ENCODE measurements at places on chromosomes 3 and 15. TPM values are rescaled to one million over a fixed set of nuclear protein-coding genes. Genes with fewer than 3 reads are reported as not detected.

DNA sequence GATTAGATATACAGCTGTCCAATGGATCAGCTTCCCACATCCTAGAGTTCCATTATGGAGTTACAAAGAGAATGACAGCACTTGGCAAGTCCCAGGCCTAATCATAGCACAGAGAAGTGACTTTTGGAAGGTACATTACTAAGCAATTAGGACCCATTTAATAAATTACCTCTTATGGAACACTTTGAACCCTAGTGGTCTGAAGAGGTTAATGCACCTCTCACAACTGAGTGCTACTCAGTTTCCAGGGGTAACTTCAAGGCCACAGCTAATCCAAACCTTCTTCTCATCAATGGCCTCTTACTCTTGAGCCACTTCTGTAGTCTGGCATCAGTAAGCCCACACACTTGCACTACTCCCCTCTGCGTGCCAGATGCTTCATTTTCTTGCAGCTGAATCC lies 34.9 kb upstream of the MEIS2 start:
- no peaks in the 10 kb centered on the region for H3K36me3 ChIP-seq
- no peaks in the 10 kb centered on the region for H3K4me1 ChIP-seq
- H3K27me3 ChIP-seq = peaks cover 5% of the 10 kb centered on the region
- no peak for DNase-seq
- H3K4me3 ChIP-seq = no peak overlapping the region
- H3K27ac ChIP-seq = no peak overlapping the region

DNA sequence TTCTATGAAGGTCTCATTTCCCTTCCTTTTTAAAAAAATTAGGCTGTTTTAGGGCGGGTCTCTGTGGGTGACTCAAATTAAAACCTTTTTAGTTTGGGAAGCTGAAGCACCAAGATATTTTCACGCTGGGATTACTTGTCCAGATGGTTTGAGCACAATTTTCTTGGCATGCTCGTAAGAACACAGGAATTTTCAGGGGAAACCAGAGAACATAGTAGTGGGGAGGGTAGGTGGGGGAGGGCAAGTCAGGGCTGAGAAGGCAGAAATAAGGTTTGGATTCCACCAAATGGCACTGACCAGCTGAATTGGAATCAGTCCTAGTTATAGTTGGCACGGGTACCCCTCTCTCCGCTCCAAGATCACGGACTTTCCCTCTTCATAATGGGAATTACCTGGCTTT lies 97.3 kb upstream of the LRIG1 start:
- DNase-seq = no peak
- no peaks in the 10 kb centered on the region for H3K36me3 ChIP-seq
- H3K27me3 ChIP-seq = peaks cover 7% of the 10 kb centered on the region
- peaks cover 5% of the 10 kb centered on the region for H3K4me1 ChIP-seq
- no peak overlapping the region for H3K27ac ChIP-seq

- no peak for DNase-seq
- H3K4me3 ChIP-seq = no peak overlapping the region
Measured at GRCh38 chr15:58589047-58589446, 157.3 kb downstream of the LIPC start.

- H3K36me3 ChIP-seq = no peaks in the 10 kb centered on the region
- no peak overlapping the region for H3K27ac ChIP-seq
- DNase-seq = no peak
- H3K4me1 ChIP-seq = no peaks in the 10 kb centered on the region
Measured at GRCh38 chr15:69908590-69909420, 188.9 kb downstream of the TLE3 start.

DNA sequence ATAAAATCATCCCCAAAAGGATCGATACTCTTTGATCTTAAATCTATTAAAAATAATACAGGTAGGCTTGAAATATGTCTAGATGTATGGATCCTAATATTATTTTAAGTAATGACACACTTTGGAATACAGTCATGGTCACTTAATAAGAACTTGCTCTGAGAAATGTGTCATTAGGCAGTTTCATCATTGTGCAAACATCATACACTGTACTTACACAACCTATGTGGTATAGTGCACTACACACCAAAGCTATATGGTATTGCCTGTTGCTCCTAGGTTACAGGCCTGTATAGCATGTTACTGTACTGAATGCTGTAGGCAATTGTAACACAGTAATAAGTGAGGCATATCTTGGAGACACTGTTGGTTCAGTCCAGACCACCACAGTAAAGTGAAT lies 307.1 kb downstream of the RAP2B start:
- H3K27ac ChIP-seq = no peak overlapping the region
- no peak for DNase-seq
- no peaks in the 10 kb centered on the region for H3K36me3 ChIP-seq
- H3K27me3 ChIP-seq = no peaks in the 10 kb centered on the region
- H3K4me1 ChIP-seq = no peaks in the 10 kb centered on the region

DNA sequence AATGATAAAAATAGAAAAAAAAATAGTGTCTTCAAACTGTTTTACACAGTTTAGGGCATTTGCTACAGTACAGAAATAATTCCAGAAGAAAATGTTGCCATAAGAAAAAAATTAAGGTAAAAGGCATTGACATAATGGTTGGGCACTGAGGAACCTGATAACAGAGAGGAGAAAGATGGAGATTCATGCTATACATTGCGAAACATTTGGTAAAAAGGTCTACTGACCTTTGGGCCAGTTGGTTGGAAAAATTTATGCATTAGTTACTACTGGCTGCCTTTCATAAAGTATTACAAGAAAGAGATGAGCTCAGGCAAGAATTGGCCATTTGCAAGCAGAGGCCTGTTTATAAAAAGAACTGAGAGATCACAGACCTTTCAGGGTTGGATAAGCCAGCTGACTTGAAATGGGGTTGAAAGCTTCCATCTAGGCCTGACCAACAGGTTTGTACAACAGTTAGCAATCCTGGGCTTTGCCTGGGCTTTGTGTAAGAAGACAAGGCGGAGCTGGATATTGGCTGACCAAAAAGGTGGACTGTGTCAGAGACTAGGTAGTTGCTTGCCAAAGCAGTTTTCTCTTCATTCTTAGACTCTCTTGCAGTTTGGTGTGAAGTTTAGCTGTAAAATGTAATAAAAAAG lies 166.6 kb upstream of the MCTP2 start:
- H3K27ac ChIP-seq = no peak overlapping the region
- no peaks in the 10 kb centered on the region for H3K36me3 ChIP-seq
- H3K27me3 ChIP-seq = no peaks in the 10 kb centered on the region
- no peaks in the 10 kb centered on the region for H3K4me1 ChIP-seq
- DNase-seq = no peak

DNA sequence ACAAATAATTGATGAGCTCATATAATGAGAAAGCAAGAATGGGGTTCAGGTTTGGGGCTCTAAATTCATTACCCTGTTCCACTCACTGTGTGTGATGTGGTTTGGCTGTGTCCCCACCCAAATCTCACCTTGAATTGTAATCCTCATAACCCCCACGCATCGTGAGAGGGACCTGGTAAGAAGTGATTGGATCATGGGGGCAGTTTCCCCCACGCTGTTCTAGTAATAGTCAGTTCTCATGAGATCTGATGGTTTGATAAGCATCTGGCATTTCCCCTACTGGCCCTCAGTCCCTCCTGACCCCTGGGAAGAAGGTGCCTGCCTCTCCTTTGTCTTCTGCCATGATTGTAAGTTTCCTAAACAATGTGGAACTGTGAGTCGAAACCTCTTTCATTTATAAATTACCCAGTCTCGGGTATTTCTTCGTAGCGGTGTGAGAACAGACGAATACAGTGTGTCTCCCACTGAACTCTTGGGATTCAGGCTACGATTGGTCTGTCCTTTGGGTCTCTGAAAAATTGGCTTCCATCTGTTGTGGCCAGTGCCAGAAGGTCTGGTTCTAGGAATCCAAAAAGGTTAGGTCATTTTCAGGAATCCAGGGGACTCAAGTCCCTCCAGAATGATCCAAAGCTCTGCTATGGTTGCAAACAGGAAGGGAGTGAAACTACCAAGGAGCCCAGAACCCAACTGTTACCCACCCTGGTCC lies 87.7 kb downstream of the XXYLT1 start:
- DNase-seq = no peak
- H3K27ac ChIP-seq = no peak overlapping the region
- H3K27me3 ChIP-seq = no peaks in the 10 kb centered on the region
- H3K4me1 ChIP-seq = peaks cover 43% of the 10 kb centered on the region
- H3K4me3 ChIP-seq = no peak overlapping the region
- peaks cover 2% of the 10 kb centered on the region for H3K36me3 ChIP-seq

GRCh38 chr15:98863983-98864382 lies 143.6 kb downstream of the PGPEP1L start:
- no peak for DNase-seq
- peaks cover 43% of the 10 kb centered on the region for H3K4me1 ChIP-seq
- H3K36me3 ChIP-seq = no peaks in the 10 kb centered on the region
- no peak overlapping the region for H3K27ac ChIP-seq
- no peaks in the 10 kb centered on the region for H3K27me3 ChIP-seq

DNA sequence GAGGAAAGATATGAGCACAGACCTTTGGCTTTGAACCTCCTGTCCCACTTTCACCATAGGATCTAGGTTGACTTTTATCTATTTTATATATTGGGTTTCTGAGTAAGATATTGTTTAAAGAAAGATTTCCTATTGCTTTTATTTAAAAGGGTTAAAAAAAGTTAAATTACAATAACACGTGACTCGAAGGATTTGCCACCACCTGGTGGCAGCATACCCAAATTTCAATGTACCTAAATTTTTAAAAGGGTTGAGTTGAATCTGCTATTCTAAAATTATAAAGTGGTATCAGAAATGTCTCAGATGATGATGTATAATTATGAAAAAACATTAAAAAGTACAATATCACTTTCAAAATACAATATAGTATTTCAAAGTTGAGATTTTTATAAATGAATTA lies 368.4 kb downstream of the MECOM start:
- no peaks in the 10 kb centered on the region for H3K36me3 ChIP-seq
- no peak overlapping the region for H3K4me3 ChIP-seq
- DNase-seq = no peak
- no peak overlapping the region for H3K27ac ChIP-seq
- no peaks in the 10 kb centered on the region for H3K4me1 ChIP-seq

DNA sequence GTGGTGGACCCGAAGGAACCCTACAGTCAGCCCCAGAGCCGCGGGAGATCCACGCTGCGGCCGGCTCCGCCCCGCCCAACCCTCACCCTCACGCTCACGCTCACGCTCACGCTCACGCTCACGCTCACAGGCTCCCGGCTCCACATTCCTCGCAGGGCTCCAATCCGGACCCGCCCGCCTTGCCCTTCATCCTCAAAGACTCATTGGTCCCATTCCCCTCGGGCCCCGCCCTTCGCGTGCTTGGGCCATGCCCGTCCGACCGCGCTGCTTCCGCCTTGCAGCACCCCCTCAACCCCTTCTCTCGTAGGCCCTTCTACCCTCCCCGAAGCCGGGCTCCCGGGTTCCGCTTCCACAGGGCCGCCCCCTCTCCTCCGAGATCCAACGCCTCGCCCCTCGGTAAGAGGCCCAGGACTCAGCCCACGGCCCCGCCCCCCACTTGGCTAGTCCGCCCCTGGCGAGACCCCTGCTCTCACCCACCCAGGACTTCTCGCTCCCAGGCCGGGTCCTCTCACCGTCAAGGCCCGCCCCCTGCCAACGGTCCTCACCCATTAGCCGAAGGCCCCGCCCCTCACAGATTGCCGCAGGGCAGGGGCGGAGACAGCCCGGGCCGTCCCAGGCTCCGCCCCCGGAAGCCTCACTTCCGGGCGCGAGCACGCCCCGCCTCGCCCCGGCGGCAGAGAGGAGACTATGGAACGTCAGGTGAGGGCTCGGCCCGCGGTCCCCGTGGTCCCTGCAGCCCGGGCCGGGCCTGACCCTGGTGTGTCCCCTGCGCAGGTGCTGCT lies at the start of gene APEH:
APEH (plus strand) TSS at position 637 of the 782 bp plus-strand sequence; CDS start at position 688, 51 bp downstream.
- H3K27me3 ChIP-seq = no peaks in the 10 kb centered on the region
- H3K27ac ChIP-seq = peak within 1 kb of the TSS; percentile 99
- H3K4me3 ChIP-seq = peak within 1 kb of the TSS; percentile 97
- peaks cover 13% of the 10 kb centered on the region for H3K36me3 ChIP-seq

DNA sequence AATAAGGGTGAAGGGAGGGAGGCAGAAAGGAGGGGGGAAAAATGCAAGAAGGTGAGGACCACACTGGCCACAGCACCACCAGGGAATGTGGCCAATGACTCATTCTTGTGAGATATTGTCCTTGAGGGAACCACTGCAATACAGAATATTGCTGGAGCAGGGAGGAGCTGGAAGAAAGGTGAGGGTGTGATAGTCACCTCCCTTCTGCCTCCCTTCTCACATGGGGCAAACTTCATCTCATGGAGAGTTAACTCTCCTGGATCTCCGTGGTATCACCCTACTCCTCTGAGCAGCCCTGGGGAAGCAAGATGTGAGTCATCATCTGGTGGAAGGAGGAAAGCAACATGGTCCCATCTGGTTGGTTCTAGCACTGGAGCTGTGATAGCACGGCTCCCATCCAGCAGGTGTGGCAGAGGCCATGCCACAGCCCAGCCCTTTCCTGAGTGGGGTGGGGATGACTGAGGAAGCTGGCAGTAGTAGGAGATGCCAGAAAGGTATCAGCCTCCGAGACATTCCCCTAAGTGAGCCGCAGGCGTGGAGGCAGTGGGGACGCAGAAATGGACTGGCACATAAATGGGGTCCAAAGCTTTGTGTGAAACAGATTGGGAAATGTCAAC lies 115.9 kb upstream of the LPP start:
- no peak overlapping the region for H3K27ac ChIP-seq
- H3K4me1 ChIP-seq = peaks cover 10% of the 10 kb centered on the region
- DNase-seq = peak; percentile 43
- H3K27me3 ChIP-seq = peaks cover 2% of the 10 kb centered on the region
- H3K36me3 ChIP-seq = no peaks in the 10 kb centered on the region

DNA sequence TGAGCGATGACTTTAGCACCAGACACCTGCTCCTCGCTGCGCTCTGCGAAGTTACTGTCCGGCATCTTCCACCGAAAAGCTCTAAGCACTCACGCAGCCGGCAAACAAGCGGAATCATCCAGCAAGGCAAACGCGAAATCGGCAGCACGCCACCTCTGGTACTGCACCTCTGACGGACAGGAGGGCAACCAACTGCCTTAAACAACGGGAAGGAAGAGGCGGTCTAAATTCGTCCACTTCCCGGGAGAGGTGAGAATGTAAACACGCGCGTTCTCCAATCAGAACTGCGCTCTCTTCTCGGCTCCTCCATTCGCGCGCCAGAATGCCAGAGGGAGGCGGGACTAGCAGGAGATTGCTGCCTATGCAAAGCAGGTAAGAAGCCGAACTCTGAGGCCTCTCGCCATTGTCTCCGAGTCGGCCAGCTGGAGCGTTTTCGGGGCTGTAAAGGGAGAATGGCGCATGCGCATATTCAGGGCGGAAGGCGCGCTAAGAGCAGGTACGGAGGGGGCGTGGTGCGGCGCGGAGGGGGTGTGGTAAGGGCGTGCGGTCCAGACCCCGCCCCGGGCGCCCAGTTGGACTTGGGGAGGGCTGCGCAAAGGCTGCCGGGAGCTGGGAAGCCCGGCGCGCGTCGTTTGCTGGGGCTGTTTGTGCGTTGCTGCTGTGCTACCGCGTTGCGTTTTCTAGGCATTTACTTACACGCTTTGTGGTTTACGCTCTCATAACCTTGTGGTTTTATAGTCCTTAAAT lies at the start of the genes BTD and HACL1:
BTD (plus strand) TSS at position 347 of the 747 bp plus-strand sequence. CDS start 33,695 bp downstream, outside the sequence.
HACL1 (minus strand) TSS at position 171 of the 747 bp plus-strand sequence; CDS start at position 65, 106 bp downstream.
- peak within 1 kb of the TSS; percentile 98 for H3K27ac ChIP-seq
- DNase-seq = peak; percentile 99
- peaks cover 2% of the 10 kb centered on the region for H3K27me3 ChIP-seq

- H3K27ac ChIP-seq = no peak overlapping the region
- no peaks in the 10 kb centered on the region for H3K27me3 ChIP-seq
- no peak overlapping the region for H3K4me3 ChIP-seq
- peaks cover 31% of the 10 kb centered on the region for H3K4me1 ChIP-seq
Measured at GRCh38 chr15:85397151-85397550, 16.7 kb downstream of the AKAP13 start.

Gene TGM4
- not detected for total RNA-seq

Gene AHSG
- not detected for total RNA-seq

Gene ZBTB11
- 30.2 TPM for total RNA-seq

Gene NR2C2
- 52.5 TPM for total RNA-seq

Gene SLC25A36
- 58.9 TPM for total RNA-seq

Gene CNBP
- total RNA-seq = 422 TPM

Gene HIGD2B
- not detected for total RNA-seq
